Camera-type eye (tissue), 1 donor: ENCODE measurements at places on chromosomes 1 and 21. TPM values are rescaled to one million over a fixed set of nuclear protein-coding genes. Genes with fewer than 3 reads are reported as not detected.

TNFSF4 gene
- total RNA-seq, result 3.1 TPM

OR2M3 gene
- not detected for total RNA-seq

KCNN3 gene
- total RNA-seq, result 4.0 TPM

MPL gene
- total RNA-seq, result 0.93 TPM

GBP6 gene
- 0.38 TPM for total RNA-seq

HENMT1 gene
- total RNA-seq, result 8.1 TPM

ERVH48-1 gene
- not detected for total RNA-seq

CFHR5 gene
- total RNA-seq, result not detected

LCE3D gene
- total RNA-seq, result not detected

GBP7 gene
- total RNA-seq, result not detected

PCBP3 gene
- total RNA-seq, result 72.0 TPM

HS2ST1 gene
- 39.0 TPM for total RNA-seq

KRTAP19-3 gene
- total RNA-seq, result not detected

SPATA46 gene
- not detected for total RNA-seq

CRTC2 gene
- total RNA-seq, result 8.0 TPM

C4BPA gene
- total RNA-seq, result not detected

SPATC1L gene
- total RNA-seq, result 9.1 TPM

TSPAN1 gene
- 0.49 TPM for total RNA-seq

PKP1 gene
- 34.3 TPM for total RNA-seq

IGSF3 gene
- total RNA-seq, result 50.4 TPM

MAP10 gene
- 4.6 TPM for total RNA-seq

DLGAP3 gene
- total RNA-seq, result 2.6 TPM

TRPM2 gene
- total RNA-seq, result 3.0 TPM

APOBEC4 gene
- not detected for total RNA-seq

TSPEAR gene
- total RNA-seq, result not detected

PRR9 gene
- total RNA-seq, result not detected

E2F2 gene
- 4.2 TPM for total RNA-seq

NUCKS1 gene
- total RNA-seq, result 195 TPM

SPRR1A gene
- total RNA-seq, result not detected

TFF2 gene
- total RNA-seq, result not detected

PGLYRP4 gene
- total RNA-seq, result 0.27 TPM

LRRC41 gene
- total RNA-seq, result 79.5 TPM

PLA2G2E gene
- not detected for total RNA-seq

SNX7 gene
- total RNA-seq, result 30.2 TPM

GJA4 gene
- 18.1 TPM for total RNA-seq

CENPF gene
- total RNA-seq, result 35.8 TPM

ADCY10 gene
- total RNA-seq, result 0.49 TPM

GPR37L1 gene
- total RNA-seq, result 0.88 TPM

NHLH1 gene
- total RNA-seq, result 2.7 TPM

OPN3 gene
- 15.8 TPM for total RNA-seq

SPATA21 gene
- total RNA-seq, result not detected

ANKRD35 gene
- 4.6 TPM for total RNA-seq

VWA5B1 gene
- 1.1 TPM for total RNA-seq

CEPT1 gene
- total RNA-seq, result 67.4 TPM

APCS gene
- total RNA-seq, result not detected

KRTAP19-1 gene
- not detected for total RNA-seq

S100B gene
- total RNA-seq, result 67.8 TPM

SPRR2F gene
- not detected for total RNA-seq

SEC16B gene
- 16.1 TPM for total RNA-seq

AGMAT gene
- 1.2 TPM for total RNA-seq

OR2L5 gene
- total RNA-seq, result 0.44 TPM

PCP4L1 gene
- total RNA-seq, result 31.3 TPM

OR2T1 gene
- not detected for total RNA-seq

LY9 gene
- 0.71 TPM for total RNA-seq

CHODL gene
- total RNA-seq, result 17.5 TPM
